ENCODE measurements at places on chromosomes 7 and 10.
A peak's percentile ranks its signal among the peaks of the same experiment; 100 is the strongest.

DNA sequence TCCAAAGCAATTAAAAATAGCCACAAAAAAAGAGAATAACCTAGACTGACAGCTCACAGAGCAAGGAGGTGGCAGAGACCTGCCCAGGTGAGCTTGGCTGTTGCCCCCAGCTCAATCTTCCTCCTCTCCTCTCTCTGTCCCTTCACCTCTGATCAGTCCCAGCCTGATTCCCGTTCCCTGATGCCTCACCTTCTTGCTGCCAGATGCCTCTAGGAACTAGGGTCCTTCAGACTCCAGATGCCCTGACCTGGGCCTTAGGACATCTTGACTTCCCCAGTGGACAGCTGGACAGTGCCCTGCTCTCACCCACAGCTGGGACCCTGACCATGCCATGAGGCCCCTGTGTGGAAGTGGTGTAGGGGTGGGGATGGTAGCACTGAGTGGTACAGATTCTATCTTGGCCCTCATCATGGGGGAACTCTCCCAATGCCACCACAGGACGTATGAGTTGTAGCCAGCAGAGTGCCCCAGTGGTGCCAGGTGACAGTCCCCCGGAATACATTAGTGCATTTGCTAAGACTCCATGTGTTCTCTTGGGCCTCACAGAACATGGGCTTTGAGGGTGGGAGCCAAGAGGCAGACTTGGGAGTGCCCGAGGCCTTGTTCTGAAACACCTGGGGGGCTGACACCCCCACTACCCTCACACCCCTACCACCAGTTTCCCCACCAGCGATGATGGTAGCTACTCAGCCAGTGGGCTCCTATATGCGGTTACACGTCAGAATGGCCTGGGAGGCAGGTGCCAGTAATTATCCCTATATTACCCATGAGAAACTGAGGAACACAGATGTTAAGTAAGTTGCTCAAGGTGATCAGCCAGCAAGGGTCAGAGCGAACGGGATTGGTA, 2.0 kb downstream of the DEPP1 start:
- DNase-seq, result no peak

DNA sequence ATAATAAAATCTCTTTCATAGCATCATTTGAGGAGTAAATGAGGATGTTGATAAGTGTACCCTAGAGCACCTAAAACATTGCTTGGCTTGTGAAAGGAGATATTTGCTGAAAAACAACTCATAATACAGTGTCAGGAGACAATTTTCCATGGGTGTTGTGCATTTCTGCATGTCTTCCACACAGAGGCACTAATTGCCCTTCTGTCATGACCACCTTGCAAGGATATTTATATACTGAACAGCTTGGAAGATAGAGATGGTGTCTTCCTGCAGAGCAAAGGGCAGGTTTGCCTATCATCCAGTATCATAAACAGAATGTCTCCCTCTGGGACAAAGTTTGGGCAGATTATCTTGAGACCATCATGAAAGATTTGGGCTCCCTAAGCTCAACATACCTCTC, 495.2 kb upstream of the LRRN3 start:
- peak; percentile 12 for DNase-seq

GRCh38 chr10:44925224-44925623, 14.1 kb downstream of the TMEM72 start:
- peak; percentile 27 for DNase-seq

GRCh38 chr7:43018446-43018845, 86.3 kb downstream of the MRPL32 start:
- no peak for DNase-seq

- DNase-seq, result no peak
Measured at GRCh38 chr7:71543396-71543795, 411.5 kb downstream of the GALNT17 start.

DNA sequence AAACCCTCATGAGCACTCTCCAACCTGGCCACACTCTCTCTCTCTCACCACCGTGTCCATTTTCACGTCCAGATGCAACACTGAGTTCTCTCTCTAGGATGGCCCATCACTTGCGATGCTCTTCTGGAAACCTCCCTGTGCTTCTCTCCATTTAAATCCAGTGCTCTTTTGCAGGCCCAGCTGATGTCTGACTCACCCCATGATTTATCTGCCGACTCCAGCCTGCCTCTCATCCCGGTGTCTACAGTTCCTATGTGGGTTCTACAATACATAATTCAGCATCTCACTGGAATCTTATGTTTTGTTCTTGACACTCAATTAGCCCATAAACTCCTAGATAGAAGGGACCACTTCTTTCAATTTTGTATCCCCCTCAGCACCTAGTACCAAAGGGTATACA, 5.0 kb downstream of the TPK1 start:
- DNase-seq, result peak; percentile 9

GRCh38 chr7:87831097-87831496, 45.1 kb downstream of the SLC25A40 start:
- DNase-seq, result peak; percentile 9

GRCh38 chr10:107502229-107502985, 337.9 kb upstream of the SORCS1 start:
- DNase-seq, result no peak

DNA sequence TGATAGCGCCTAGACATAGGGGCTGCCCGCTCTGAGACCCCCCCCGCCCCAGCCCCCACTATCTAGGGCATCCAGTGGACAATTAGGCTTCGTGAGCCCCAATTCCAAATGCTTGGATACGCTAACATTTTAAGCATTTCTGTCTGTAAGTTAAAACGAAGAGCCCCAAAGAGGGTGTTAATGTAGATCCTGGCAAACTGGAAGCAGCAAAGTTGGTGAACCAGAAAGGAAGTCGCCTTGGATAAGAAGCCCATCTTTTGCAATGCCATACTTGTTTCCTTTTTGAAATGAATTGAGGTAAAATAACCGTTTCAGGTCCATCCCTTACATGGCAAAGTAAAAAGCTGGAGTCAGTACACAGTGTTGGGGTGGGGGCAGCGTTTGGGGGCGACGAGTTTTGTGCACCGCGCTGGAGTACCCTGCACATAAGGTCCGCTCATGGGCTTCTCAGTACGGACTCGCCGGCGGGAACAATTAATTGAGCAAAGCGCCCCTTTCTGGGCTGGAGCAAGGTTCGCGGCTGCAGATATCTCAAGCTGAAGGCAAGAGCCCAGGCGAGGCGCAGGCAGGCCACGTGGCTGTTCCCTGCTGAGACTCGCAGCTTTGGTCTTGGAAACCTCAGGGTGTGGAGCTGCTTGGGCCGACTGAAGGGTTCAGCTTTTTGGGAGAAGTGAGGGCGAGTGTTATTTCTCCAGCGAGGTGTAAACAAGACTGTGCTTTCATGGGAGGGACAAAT, 1.4 kb upstream of the TWIST1 start:
- DNase-seq, result peak; percentile 28
